Erythroblast (primary cell): ENCODE measurements at places on chromosomes 16 and 17.

DNA sequence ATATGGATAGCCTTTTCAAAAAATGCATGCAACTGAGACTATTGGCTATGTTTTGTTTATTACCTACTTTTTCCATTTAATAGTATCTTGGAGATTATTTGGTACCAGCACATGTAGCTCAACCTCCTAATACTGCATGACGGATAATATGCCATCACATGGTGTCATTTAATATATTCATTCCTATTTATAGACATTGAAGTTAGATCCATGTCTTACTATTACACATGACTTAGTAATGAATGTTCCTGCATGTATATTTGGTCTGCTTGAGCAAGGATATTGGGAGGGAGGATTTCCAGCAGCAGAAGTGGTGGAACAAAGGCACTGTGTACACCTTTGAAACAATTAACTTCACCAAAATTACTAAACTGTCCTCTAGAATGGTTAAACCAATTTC, 561.3 kb downstream of the WWOX start:
- no peak for DNase-seq

- DNase-seq = peak; percentile 88
These were observed 100.9 kb downstream of the PARN start for GRCh38 chr16:14529010-14529669.

DNA sequence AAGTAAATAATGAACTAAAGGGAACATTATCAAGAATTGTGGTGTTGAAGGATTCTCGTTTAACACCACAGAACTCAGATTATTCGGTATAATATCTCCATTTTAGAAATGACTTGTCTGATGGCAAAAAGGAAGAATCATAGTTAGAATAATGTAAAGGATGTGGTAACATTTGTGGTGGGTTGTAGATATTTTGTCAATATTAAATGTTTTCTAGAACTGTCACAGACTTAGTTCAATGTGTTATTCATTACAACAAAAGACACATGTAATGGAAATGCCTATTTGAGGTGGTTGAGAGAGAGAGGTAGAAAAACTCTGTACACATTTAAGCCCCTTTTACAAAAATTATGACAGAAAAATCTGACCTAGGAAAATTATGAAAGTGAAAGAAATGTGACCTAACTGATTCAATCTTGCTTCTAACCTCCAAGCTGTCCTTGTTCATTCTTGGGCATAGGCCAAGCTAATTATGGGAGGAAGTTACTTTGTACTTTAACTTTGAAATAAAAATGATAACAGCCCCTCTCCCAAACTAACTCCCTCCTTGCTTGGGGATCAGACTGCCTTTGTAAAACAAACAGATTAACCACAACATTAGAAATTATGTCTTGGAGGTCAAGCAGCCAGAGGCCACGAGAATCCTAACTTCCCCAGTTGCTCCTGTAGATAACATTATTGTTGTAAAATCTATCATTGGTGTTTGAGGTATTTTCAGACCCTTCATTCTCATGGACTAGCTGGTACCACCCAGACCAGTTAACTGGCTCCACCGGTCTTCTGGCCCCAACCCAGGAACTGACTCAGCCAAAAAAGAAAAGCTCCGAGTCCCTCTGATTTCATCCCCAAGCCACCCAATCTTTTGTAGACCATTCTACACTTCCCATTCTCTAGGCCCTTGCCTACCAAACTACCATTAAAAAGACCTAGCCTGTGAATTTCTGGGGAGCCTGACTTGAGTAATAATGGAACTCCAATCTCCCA, 1287.8 kb upstream of the CDH8 start:
- no peak for DNase-seq

- no peak for DNase-seq
These were observed 11.2 kb upstream of the RANGRF start for GRCh38 chr17:8277317-8277716.

GRCh38 chr17:10031606-10032005, 126.5 kb upstream of the RCVRN start:
- DNase-seq = no peak
